HFFc6 (cell line): ENCODE measurements at places on chromosomes 13 and 19. TPM values are rescaled to one million over a fixed set of nuclear protein-coding genes. Genes with fewer than 3 reads are reported as not detected.

Gene SIAH3
- total RNA-seq: not detected in 3 replicates

Gene ATP8A2
- 0.02 TPM in 1 of 3 replicates, not detected in the others for total RNA-seq

Gene RNF113B
- total RNA-seq: not detected in 2 replicates

Gene ZNF302
- total RNA-seq: 9.3 to 11.8 TPM (median 10.0 TPM) in 3 replicates

Gene ARHGAP45
- total RNA-seq: 0.31 to 0.62 TPM in 2 of 3 replicates, not detected in the other

DNA sequence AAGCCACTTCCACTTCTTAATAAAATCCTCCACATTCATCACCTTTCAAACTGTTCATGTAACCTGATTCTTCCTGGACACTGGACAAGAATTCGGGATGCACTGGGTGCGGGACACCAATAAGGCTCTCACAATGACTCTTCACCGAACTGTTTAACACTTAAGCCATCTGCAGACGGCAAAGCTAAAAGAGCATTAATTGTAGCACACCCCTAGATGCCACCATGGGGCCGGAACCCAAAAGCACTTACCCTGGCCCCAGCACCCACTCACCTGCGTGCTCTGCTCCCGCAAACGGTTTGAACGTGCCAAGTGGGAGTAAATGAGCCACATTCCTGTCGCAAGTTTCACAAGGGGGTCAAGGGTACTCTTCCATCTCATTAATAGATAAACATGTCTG lies 254.3 kb upstream of the PRR20A start:
- H3K4me1 ChIP-seq: no peaks in the 10 kb centered on the region
- H3K27me3 ChIP-seq: no peaks in the 10 kb centered on the region; the same call in 1 of the 2 replicates
- H3K4me3 ChIP-seq: no peak overlapping the region
- DNase-seq: no peak
- no peaks in the 10 kb centered on the region for H3K36me3 ChIP-seq

DNA sequence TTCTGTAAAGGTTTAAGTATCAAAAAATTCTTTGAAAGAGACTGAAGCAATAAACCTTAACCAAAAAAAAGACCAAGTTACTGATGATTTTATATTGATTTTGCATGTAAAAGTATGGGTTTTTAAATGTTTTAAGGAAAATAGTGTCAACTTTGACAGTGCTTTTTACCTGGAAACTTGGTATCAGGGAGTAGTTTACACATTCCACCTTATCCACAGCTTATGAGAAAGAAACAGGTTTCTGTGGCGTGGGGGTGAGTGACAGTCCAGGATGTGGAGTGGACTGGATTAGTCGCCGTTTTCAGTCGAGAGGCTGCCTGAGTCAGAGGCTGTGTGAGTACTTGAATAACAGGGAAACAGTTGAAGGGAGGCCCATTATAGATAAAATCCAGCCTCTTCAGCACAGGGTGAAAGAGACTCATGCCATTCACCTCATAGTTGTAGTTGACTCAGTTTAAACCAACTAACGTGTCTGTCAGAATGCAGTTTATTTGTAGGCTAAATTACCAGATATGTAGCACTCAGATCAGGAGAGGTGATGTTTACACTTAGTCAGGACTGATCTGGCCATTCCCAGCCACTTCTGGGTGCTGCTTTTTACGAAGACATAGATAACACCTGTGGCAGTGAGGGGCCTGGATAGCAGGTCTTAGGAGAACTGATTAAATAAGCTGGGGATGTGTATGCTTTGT lies 595 bp upstream of the GPR183 start:
- H3K27ac ChIP-seq: peak overlapping the region; percentile 93
- no peaks in the 10 kb centered on the region; the same call in 1 of the 2 replicates for H3K27me3 ChIP-seq
- peak; percentile 83 for DNase-seq
- H3K36me3 ChIP-seq: peaks cover 9% of the 10 kb centered on the region
- H3K4me1 ChIP-seq: peaks cover 65% of the 10 kb centered on the region

DNA sequence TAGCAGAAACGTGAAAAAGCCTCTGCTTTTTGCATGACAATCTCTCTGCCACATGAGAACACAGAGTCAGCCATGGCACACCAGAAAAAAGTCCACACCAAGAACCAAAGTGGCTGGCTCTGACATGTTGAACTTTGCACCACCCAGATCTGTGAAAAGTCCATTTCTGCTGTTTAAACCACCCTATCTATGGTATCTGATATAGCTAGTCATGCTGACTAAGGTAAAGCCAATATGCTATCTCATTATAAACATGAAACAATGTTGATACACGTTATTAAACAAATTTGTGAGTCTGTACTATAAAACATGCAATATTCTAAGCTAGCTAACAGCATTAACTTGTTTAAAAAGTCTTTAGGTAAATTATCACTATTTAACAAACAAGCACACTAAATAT lies 21.0 kb upstream of the ZNF432 start:
- no peak for DNase-seq
- no peaks in the 10 kb centered on the region for H3K27me3 ChIP-seq
- no peak overlapping the region for H3K4me3 ChIP-seq
- peaks cover 95% of the 10 kb centered on the region for H3K36me3 ChIP-seq
- H3K27ac ChIP-seq: no peak overlapping the region

DNA sequence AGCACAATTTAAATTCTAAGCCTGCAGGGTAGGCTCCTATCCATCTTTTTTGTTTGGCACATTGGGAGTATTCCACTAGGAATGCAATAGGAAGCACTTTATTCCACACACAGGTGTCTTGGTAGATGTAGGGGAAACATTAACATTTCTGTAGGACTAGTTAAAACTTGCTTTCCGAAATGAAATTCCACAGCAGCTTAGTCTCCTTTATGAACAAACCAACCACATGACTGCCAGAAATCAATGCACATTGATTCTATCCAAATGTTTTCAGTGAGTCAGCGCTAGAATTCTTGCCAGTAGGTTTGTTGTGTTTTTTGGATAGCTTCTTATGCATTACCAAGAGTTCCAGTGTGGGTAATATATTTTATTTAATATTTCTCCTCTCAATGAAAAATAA lies 207.9 kb upstream of the CSNK1A1L start:
- peaks cover 13% of the 10 kb centered on the region for H3K36me3 ChIP-seq
- H3K4me1 ChIP-seq: peaks cover 17% of the 10 kb centered on the region
- DNase-seq: peak; percentile 41

DNA sequence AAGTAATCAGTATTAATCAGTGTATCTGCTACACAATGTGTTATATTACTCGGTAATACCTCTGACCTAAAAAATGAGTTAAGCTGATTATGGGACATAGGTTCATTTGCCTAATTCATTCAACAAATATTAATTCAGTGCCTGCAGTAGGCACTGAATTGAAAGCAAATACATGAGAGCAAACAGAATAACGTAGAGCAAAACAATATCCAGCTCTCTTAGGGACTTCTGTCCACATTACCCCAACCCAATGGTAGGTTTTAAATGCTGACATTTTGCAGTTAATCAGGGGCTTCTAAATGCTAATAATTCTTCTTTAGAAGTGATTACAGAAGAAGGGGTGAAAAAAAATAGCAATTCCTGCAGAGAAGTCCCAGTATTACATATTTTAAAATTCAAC lies 4.9 kb downstream of the RCBTB2 start:
- H3K36me3 ChIP-seq: no peaks in the 10 kb centered on the region
- peaks cover 10% of the 10 kb centered on the region for H3K4me1 ChIP-seq
- H3K4me3 ChIP-seq: no peak overlapping the region
- no peaks in the 10 kb centered on the region; the same call in 1 of the 2 replicates for H3K27me3 ChIP-seq

DNA sequence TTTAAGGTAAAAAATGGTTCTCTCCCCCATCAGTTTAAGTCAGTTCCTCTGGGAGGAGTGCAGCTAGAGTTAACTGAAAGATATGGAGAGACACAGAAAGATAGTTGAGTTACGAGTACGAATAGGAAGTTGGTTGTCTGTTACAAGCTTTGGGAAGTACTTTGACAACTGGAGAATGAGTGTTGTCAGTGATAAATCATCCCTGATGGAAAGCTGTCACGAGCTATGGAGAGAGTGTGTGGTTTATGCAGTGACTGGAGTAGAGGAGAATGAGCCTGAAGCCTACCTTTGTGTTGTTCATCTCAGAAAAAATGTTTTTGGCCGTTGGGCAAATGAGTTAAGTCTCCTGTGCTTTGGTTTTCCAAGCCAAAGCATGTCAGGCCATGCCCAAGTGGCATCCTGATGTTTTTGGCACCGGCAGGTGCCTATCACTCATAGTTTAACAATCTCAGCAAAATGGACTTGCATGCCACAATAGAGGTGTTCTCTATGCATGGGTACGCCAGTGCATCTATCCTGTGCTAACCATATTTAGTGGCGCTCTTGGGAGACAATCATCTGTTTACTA lies 350.2 kb downstream of the IRS2 start:
- H3K4me3 ChIP-seq: no peak overlapping the region
- H3K27me3 ChIP-seq: peaks cover 5% of the 10 kb centered on the region; the same call in 1 of the 2 replicates
- no peaks in the 10 kb centered on the region; the same call in 1 of the 2 replicates for H3K4me1 ChIP-seq
- H3K27ac ChIP-seq: no peak overlapping the region
- no peak for DNase-seq

DNA sequence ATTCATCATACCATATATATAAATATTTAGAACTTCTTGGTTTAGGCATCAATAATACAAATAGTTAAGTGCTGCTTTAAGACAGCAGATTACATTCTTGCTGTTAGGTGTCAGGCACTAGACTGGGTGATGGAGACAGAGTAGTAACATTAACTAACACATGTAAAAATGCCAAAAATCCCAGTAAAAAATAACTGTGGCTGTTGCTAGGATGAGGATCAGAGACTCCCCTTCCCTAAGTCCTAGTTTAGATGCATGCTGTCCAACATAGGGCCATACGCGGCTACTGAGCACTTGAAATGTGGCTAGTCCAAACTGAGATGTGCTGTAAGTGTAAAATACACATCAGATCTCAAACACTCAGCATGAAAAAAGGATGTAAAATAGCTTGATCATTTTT lies 94.7 kb downstream of the CDADC1 start:
- no peak overlapping the region for H3K27ac ChIP-seq
- no peaks in the 10 kb centered on the region for H3K27me3 ChIP-seq
- no peak overlapping the region for H3K4me3 ChIP-seq
- peaks cover 12% of the 10 kb centered on the region for H3K4me1 ChIP-seq

DNA sequence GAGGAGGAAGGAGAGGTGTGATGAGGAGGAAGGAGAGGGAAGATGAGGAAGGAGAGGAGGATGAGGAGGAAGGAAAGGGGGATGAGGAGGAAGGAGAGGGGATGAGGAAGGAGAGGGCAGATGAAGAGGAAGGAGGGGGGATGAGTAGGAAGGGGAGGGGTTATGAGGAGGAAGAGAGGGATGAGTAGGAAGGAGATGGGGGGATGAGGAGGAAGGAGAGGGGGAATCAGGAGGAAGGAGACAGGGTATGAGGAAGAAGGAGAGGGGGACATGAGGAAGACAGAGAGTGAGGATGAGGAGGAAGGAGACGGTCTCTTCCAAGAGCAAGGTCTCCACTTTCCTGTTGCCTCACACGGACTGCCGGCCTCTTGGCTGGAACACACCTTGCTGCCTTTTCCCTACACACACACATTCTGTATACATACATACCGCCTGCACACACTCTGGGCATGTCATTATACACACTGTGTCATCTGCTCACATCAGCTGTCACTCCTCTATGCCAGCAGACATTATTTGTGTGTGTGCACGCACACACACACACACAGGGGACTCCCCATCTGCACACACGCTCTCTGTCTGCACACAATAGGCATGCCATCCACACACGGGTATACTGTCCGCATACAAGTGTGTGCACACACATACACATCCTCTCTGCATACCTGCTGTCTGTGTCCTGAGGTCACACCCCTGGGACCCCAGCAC lies 11.1 kb upstream of the VSTM2B start:
- DNase-seq: no peak
- no peak overlapping the region for H3K27ac ChIP-seq
- H3K4me3 ChIP-seq: no peak overlapping the region
- H3K36me3 ChIP-seq: no peaks in the 10 kb centered on the region
- H3K4me1 ChIP-seq: no peaks in the 10 kb centered on the region

- DNase-seq: no peak
- H3K4me1 ChIP-seq: no peaks in the 10 kb centered on the region
- peaks cover 45% of the 10 kb centered on the region for H3K27me3 ChIP-seq
- no peak overlapping the region for H3K4me3 ChIP-seq
- H3K36me3 ChIP-seq: no peaks in the 10 kb centered on the region
Observed at GRCh38 chr13:113041293-113041690, 64.3 kb upstream of the F7 start.

GRCh38 chr13:51032831-51033230 lies 78.2 kb downstream of the C13orf42 start:
- no peaks in the 10 kb centered on the region for H3K36me3 ChIP-seq
- DNase-seq: no peak
- H3K4me3 ChIP-seq: no peak overlapping the region
- H3K27ac ChIP-seq: no peak overlapping the region

- no peak for DNase-seq
- H3K36me3 ChIP-seq: no peaks in the 10 kb centered on the region
- H3K27me3 ChIP-seq: peaks cover 5% of the 10 kb centered on the region
- no peaks in the 10 kb centered on the region; the same call in 1 of the 2 replicates for H3K4me1 ChIP-seq
Observed at GRCh38 chr13:112875627-112876026, 93.4 kb upstream of the MCF2L start.

DNA sequence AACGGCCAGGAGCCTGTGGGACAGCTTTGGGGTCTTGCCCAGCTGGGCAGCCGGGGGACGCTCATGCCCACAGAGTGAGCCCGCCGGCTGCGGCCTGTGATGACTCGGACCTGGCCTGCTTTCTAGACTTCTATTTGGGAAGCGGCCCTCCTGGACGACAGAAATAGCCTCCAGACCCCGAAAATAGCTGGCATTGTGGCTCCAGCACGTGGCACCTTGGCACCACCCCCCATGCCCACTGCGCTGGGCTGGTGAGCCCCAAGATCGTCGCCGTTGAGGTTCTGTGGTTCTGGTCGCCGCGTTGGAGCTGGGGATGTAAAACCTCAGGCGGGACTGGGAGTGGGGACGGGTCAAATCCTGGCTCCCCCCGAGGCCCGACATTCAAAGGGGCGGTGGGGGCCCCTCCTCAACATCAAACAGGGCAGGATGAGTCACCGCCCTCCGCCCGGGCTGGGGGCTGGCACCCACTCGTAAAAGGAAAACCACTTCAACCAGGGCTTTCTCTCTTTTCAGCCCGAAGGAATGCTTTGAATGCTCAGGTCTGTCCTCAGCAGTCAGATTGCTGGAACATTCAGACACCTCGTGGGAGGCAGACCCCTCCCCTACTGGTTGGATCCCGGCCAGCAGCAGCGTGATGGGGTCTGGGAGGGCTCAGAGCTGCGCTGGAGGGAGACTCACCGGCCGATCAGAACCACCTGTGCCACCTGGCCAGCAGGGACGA lies 42.1 kb downstream of the GADD45B start:
- no peak overlapping the region for H3K27ac ChIP-seq
- H3K27me3 ChIP-seq: no peaks in the 10 kb centered on the region
- H3K4me1 ChIP-seq: no peaks in the 10 kb centered on the region
- H3K36me3 ChIP-seq: no peaks in the 10 kb centered on the region
- no peak for DNase-seq
- no peak overlapping the region for H3K4me3 ChIP-seq
